ENCODE measurements at places on chromosomes 3 and 15.

- peak; percentile 74 for DNase-seq
These were observed 27.5 kb downstream of the MASP1 start for GRCh38 chr3:187264021-187264420.

GRCh38 chr3:67619991-67620390 lies 34.4 kb downstream of the SUCLG2 start:
- no peak for DNase-seq

GRCh38 chr3:108328821-108329486 lies 32.6 kb downstream of the HHLA2 start:
- DNase-seq: no peak

DNA sequence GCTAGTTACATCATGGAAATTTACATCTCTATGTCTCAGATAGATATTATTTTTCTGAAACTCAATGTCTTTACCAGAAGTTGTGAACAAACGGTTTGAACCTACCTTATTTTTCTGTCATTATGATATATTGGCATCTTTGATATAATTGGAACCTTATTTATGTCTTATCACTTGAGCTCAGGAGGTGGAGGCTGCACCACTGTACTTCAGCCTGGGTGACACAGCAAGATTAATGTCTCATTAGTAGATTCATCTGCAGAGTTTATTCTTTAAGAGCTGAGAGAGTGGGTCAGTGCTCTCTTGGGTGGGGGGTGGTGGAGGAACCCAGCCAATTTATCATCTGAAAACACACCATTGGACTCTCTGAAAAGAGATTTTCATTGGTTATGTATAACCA lies 21.4 kb downstream of the SCG3 start:
- DNase-seq: no peak

GRCh38 chr15:71662306-71662705 lies 148.0 kb upstream of the NR2E3 start:
- no peak for DNase-seq

DNA sequence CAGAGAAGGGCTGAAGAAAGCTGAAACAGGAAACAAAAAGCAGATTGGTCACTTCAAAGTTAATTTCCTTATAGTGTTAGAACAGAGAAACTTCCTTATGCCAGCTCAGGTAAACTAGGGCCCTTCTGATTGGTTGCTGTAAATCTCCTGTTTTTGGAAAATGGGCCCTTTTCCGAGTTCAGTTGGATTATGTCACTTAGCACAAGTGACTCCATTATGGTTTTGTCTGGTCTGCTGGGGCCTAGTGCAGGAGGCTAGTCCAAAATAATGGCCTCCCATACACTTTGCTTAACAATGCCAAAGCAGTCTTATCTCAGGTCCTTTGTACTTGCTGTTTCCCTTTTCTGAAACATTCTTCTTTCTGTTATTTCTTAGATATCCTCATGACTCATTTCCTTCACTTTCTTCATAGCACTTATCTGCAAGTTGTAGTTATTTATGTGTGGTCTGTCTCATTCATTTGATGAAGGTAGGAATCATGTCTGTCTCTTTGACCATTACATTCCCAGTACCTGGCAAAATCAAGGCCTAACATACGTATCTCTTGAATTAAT lies 7.7 kb upstream of the DCP1A start:
- no peak for DNase-seq

DNA sequence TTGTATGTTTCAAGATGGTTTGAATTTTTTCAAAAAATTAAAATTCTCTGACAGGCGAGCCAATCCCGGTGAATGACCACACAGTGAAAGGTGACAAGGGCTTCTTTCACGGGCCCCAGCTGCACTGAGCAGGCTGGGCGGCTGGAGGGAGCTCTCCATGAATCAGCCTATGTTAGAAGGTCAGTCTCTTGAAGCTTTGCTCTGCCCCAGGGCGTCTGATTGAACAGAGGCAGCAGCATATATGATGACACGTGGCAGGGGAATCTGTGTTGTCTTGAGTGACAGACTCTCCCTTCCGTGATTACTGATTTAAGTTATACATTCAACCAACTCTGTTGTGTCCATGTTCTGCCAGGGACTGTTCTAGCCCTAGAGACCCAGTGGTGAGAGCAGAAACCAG lies 51.5 kb downstream of the ISG20 start:
- no peak for DNase-seq

DNA sequence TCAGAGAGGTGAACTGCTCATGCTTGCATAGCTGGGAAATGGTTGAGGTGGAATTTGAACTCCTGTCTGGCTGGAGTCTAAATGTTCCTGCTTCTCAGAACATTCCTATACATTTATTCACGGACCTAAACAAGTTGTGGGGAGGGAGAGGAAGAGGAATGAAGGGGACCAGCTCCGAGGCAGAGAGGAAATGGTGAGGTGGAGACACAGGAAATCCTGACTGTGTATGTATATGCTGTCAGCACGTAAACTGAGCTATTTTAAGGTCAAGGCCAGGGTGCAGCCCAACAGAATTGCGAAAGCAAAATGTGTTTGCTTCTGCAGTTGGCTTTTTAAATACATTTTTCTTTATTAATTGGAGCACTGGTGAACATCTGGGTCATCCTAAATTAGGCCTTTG lies 74.1 kb upstream of the POMGNT2 start:
- DNase-seq: peak; percentile 88

DNA sequence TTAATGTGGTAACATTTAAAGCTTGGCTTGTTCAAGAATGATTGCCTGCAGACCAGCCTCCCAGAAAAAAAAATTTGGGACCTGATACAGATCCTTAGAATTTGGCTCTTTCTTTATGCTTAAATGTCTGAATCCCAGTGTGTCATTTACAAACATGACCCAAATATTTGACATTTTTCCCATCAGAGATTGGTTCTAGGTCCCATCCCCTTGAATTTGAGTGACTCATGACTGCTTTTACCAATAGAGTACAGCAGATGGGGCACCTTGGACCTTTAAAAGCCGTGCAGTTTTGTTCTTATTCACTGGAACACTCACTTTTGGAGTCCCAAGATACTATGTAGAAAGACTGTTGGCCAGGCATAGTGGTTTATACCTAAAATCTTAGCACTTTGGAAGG lies 231.6 kb downstream of the ZIC1 start:
- DNase-seq: peak; percentile 14

DNA sequence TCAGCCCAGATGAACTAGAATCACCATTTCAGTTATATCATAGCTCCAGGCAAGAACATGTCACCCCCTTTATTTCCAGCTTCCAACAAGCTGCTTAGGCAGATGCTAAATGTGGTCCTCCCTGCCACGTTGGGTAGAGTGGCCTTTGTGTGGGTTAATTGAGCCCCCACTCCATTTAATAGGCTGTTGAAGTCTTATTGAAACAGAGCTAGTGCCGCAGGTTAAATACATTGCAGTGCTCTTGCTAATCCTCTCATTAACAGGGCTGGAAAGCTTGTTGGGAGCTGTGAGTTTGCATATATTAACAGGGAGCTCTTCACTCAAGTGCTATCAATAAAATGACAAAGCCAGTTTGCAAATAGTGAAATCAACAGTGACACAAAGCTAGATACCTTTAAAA lies 248.4 kb upstream of the CMC1 start:
- no peak for DNase-seq

- no peak for DNase-seq
These were observed 64.3 kb downstream of the SLC12A8 start for GRCh38 chr3:125148016-125148812.

Measured in adipocyte (in vitro differentiated cells).